Stimulated activated CD8-positive, alpha-beta memory T cell treated with anti-CD3 and anti-CD28 coated beads, Interleukin-12 subunit alpha, Interleukin-12 subunit beta, amount 100 ng/mL, for 1 hour (primary cell): ENCODE measurements at places on chromosomes 3 and 15.

DNA sequence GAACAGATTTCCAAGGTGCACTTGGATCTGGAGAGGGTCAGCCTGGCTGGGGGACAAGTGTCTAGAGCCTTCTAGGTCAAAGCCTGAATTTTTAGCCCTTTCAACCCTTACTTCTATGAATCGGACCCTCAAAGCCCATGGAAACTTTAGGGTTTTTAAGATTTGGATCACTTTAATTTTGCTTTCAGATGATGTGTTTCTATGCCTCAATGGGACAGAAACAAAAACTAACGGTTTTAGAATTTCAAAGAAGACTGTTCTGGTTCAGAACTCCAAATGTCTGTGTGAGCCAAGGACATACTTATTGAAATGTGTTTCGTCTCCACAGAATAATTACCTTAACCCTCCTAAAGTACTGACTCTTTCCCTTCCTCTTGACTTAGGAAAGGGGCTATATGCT is 266.7 kb downstream of the LRTM1 start:
- DNase-seq: no peak

DNA sequence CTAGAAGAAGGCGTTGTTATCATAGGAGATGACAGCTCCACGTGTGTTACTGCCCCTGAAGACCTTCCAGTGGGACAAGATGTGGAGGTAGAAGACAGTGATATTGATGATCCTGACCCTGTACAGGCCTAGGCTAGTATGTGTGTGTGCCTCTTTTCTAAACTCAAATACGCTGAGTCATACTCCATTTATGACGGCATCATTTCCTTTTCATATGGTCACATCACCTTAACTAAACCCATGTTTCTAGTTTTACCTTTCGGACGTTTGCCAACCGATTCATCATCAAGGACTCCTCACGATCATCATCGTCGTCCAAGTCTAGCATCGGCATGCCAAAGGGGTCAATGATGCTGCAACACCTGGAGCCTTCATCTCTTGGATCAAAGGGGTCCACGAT is 149.0 kb downstream of the CBLB start:
- DNase-seq: no peak

DNA sequence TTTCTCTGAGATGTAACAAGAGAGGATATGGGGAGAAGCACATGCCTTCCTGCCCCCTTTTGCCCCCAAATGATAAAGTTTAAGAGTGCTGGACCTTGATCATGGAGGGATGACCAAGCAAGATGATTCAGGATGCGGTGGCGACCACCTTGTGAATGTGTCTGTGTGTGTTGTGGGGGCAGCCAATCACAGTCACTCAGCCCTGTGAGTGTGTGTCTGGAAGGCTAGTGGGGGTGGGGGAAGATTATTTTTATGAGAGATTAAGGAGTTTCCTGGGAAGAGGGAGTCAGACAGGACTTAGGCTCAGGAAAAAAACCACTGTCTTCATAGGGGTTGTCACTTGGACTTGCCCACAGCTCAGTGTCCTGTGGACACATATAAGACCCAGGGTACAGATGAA is 57.8 kb upstream of the KY start:
- no peak for DNase-seq

DNA sequence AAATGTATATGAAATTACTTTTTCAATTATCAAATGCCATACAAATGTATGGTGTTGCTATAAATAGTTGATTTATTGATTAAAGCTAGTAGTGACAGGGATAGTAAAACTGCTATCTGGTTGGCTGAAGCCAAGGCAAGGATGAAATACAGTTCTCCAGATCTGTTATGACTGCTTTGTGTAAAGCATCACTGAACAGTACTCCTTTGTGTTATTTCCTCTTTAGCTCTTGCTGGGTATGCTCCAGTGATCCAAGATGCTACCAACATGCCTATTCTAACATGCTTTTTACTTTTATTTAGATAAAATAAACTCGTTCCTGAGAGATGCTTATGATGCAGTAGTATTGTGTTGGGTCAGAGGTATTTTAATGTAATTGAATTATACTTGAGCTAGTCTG is 12.4 kb upstream of the UBR1 start:
- DNase-seq: no peak

- DNase-seq: no peak
Observed at GRCh38 chr3:71245971-71246880, 337.3 kb downstream of the FOXP1 start.

GRCh38 chr15:100903168-100903554 is 16.0 kb upstream of the LRRK1 start:
- no peak for DNase-seq

DNA sequence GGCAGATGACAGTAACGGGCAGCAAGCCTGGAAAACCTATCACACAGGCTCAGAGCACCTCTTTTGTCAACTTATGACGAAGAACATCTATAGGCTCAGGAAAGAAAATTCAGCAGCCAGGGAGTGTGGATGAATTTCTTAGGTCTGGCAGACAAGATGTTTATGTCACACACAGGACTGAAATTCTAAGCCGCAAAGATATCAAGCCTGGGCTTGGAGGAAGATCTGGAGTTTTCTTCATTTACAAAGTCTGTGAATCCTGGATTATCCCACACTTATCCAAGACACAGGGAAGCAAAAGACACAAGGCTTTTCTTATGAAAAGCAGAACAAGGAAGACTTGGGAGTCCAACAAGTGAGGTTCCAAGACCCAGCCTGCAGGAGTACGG is 23.4 kb upstream of the CHCHD6 start:
- no peak for DNase-seq

DNA sequence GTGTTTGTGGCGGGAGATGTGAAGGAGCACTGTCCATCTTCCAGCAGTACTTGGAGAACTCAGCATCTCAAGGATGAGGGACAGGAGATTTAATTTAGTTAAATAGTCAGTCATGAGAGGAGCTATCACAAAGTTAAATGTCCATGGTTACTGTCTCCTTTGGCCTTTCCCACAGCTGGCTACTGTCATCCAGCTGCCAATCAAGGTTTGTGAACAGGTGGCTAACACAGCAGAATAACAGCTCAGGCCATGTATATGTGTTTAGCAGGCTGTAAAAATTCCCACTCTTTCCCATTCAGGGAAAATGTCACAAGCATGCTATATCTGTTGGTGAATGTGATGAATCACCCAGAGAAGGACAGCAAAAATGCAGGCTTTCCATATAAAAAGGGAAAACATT is 120.5 kb downstream of the TMEM108 start:
- no peak for DNase-seq

DNA sequence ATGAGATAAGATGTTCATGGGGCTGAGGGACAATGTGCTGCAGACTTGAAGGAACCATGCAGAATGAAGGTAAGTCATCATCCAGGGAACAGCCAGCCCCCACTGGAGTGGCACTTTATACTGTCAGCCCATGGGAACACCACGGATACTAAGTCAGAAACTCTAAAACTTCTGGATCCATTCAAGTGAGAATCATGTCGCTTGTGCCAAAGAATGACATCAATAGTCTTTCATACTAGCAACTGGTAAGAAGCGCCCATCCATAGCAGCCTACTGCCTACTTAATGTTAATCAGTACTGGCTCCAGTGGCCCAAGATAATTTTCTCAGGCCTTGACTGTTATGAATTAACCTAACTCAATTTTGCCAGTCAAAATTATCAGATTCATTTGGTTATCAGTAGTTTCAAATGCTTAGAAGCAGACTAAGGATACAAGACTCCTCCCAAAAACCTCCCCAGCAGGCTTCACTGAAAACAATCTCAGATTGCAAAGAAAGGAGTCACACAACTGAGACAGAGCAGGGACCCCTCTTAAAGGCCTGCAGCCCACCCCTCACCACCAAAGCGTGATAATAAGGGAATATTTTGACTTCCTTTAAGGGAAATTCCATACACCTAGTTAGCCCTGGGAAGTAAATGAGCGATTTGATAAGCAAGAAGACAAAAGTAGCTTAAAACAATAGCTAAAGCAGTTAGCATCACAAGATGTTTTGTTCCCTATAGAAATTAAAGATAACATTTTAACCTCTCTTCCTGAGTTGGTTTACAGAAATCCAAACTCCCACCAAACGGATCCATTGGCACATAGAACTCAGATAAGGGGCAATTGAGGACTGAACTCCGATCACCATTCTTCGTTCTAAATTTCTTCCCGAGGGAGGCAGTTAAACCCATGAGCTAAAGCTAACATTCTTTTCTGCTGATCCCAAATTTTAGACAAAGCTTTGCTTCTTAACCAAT is 98.8 kb downstream of the TGFBR2 start:
- no peak for DNase-seq

- DNase-seq: no peak
Observed at GRCh38 chr3:180990505-180990904, 969 bp upstream of the DNAJC19 start.

- no peak for DNase-seq
Observed at GRCh38 chr15:57054204-57054750, 135.8 kb downstream of the TCF12 start.

GRCh38 chr3:150346981-150347863 is 60.9 kb upstream of the TSC22D2 start:
- DNase-seq: no peak
